ENCODE measurements at places on chromosomes 11 and 22.
A peak's percentile ranks its signal among the peaks of the same experiment; 100 is the strongest.

- DNase-seq = no peak
Observed at GRCh38 chr22:44753189-44754042, 1.0 kb downstream of the ARHGAP8 start.

DNA sequence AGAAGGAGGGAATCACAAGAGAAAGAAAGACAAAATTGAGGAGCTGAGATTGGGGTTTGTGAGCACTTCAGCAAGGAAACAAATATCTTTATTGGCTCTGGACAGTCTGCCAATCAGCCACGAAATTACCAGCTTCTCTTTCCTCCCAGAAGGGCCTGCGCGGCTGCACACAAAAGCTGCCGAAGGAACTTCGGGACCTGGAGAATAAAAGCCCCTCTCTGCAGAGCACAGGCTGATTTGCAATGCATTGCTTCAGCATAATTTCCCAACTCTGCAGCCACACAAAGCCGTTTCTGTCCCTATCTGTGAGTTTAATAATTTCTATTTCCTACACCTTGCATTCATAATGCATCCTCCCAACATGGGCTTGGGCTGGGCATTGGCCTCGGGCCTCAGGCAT lies 522.6 kb downstream of the BUD13 start:
- no peak for DNase-seq

DNA sequence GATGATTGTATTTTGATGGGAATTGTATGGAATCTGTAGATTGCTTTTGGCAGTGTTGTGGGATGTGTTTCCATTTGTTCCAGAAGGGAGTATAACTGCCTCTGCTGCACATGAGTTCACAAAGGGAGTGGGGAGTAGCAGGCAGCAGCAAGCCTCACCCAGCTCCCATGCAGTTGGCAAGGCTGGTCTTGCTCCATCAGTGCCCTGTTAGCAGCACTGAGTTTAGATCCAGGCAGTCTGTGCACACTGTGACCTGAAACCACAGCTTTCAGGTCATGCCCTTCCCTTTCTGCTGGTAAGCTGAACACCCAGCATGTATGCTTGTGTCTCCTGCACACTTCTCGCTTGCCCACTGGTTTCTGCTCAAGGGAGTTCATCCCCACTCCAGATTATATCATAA lies 3.7 kb upstream of the NUCB2 start:
- no peak for DNase-seq

GRCh38 chr11:112345706-112346105 lies 85.0 kb upstream of the PLET1 start:
- no peak for DNase-seq

DNA sequence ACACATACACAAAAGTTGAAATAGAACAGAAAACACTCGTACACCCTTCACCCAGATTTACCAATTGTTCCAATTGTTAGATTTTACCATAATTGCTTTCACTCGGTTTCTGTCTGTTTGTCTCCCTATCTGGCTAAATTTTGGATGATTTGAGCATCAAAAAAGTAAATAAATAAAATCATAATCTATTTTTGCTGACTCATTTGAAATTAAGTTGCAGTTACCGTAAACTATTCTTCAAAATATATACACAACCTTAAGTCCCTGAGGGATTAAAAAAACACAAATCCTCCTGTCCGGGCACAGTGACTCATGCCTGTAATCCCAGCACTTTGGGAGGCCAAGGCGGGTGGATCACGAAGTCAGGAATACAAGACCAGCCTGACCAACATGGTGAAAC lies 81.3 kb upstream of the SYT9 start:
- no peak for DNase-seq

- no peak for DNase-seq
Observed at GRCh38 chr11:12497431-12497830, 120.1 kb downstream of the PARVA start.

DNA sequence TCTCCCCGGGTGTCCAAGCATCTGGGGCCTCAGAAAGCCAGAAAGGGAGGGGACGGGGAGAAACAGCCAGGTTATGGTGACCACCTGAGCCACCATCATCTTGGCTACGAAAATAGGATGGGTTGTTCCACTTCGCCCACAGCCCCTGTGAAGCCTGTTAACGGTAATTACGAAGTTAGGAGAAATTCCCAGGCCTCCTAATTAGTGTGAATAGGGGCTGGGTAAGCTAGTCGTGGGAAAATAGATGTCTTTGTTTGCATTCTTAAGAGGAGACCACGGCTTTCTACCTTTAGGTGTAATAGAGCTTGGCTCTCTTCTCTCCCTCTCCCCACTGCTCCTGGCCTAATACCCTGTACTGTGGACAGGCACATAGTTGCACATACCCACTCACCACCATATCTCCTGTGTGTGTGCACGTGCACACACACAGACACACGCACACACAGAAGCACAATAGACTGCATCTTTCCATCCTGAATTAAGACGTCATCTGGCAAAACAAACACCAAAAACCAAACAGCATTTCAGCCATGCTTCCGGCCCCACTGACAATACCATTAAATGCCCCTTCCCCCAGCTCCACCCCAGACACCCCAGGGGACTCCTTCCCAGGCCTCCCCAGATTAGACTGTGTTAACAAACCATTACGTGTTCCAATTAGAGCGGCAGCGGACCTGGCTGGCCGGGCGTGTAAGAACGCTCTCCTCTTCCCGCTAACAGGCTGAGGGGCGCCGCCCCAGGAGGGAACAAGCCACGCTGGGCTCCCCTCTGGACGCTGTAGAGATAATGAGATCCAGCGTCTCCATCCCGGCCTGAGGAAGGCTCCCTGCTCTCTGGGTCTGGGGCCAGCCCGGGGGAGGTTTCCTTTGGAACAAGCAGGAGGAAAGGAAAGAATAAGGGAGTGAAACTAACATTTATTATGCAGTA lies 72.8 kb downstream of the TP53I11 start:
- no peak for DNase-seq

- no peak for DNase-seq
Observed at GRCh38 chr11:32935462-32936029, 42.9 kb downstream of the QSER1 start.

- no peak for DNase-seq
Observed at GRCh38 chr11:46475926-46476545, 84.5 kb upstream of the CHRM4 start.

GRCh38 chr11:18669219-18669596 lies 29.4 kb upstream of the TMEM86A start:
- peak; percentile 4 for DNase-seq

DNA sequence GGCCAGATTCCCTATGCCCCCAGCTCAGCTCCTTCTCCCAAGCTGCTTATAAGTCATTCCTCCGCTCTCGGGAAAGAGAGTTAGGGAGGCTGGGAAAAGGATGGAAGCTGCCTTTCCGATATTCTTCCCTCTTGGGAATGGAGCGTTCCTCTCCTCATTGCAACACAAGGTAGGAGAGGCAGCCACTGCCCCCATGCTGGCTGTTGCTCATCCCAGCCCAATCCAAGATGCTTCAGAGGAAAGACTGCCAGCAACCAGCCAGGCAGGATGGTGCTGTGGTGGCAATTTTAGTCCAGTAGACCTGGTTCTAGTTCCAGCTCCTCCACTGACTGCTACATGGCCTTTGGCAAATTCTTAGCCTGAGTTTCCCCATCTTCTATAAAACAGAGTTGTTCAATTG lies 13.7 kb upstream of the C11orf96 start:
- DNase-seq = no peak

All from activated CD4-positive, alpha-beta T cell treated with anti-CD3 and anti-CD28 coated beads for 4 hours (primary cell).